ENCODE measurements at places on chromosomes 1 and 21.

DNA sequence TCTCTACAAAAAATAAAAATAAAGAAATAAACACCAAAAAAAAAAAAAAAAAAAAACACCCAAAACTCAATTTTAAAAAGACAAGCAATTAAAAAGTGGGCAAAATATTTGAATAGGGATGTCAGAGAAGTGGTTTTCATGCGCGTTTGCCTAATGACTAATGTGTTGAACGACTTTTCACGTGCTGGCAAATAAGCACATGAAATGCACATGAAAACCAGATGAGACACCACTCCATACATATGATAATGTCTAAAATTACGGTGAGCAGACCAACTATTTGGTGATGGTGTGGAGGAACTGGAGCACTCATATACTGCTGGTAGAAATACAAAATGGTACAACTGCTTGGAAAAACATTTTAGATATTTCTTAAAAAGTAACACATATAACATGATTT lies 39.4 kb upstream of the UHMK1 start:
- no peak for DNase-seq

DNA sequence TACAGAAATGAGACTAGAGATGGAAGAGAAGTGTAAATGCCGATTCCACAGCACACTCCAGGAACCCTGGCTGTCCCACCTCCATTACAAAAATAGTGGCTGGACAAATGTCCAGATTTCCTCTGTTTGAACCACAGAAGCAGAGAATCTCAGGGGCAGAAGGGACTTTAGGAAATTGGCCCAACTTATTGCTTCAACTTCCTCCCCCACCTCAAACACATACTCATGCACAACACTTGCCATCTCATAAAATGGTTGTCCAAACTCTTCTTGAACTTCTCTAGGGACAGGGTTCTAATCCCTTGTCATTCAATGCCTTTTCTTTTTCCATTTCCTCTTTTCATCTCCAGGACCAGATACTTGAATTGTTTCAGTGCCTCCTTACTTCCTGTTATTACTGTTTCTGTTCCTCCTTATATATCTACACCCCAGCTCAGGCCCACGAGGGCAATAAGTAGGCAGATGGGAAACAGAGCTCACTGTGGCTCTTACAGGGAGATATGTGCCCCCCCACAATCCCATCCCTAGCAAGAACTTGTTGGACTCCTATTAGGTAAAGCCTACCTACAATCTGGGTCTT lies 8.5 kb upstream of the B4GALT3 start:
- DNase-seq = peak; percentile 35

GRCh38 chr1:157304271-157304670 lies 166.1 kb upstream of the ETV3 start:
- no peak for DNase-seq

DNA sequence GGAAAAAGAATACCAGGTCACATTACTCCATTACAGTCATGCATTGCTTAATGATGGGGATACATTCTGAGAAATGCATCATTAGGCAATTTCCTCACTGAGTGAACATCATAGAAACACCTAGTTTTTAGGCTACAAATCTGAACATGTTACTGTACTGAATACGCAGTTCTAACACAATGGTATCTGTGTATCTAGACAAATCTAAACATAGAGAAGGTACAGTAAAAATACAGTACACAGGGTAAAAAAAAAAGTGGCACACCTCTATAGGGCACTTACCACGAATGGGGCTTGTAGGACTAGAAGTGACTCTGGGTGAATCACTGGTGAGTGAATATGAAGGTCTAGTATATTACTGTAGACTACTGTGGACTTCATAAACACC lies 115.7 kb downstream of the AKT3 start:
- no peak for DNase-seq

DNA sequence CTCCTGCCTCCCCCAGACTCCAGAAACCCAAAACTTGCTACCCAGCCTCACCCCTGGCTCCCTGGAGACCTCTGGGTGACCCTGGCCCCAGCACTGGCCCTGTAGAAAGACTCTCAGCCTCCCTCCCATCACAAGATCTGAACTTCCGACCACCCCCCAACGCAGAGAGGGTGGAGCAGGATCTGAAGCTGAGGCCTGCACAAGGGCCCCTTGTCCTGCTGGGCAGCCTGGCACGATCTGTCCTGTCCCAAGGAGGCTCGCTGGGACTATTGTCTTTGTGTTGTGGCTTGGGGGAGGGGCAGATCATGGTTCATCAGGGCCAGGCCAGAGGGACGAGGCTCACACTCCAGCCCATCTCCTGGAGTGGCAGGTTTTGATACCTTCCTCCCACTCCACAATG lies 20.0 kb downstream of the PHLDA3 start:
- DNase-seq = no peak

DNA sequence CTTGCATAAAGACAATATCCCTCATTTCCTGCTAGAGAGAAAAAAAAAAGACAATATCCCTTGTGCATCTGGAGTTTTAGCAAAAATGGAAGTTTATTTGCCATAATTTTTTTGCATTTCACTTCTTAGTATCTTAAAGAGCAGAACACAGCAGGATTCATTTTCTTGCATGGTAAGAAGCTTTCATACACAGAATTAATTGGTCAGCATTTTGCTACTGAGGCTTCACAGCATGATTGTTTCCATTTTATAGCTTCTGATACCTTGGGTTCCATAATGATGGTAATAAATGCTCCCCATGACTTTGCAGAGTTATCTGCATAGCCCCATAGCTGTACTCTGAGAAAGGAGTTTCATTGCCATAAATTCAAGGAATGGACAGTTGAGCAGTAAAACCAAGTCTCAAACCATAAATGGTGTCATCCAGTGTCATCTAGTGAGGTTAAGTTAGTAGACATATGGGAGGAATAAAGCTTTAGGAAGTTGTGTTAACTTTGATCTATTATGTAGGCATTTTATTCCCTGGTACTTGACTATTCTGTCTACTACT lies 88.8 kb upstream of the PLD5 start:
- no peak for DNase-seq

All from CD4-positive, alpha-beta T cell treated with Interferon alpha-2 for 1 hour (primary cell).